ENCODE measurements at places on chromosomes 2 and 18. TPM values are rescaled to one million over a fixed set of nuclear protein-coding genes. Genes with fewer than 3 reads are reported as not detected.

BMPR2 gene
- polyA plus RNA-seq: 3.2 TPM

TRIM43 gene
- not detected for polyA plus RNA-seq

SPHKAP gene
- 0.02 TPM for polyA plus RNA-seq

LAMA3 gene
- polyA plus RNA-seq: 1.3 TPM

OXER1 gene
- 1.3 TPM for polyA plus RNA-seq

CCDC141 gene
- polyA plus RNA-seq: 0.29 TPM

VIL1 gene
- 0.04 TPM for polyA plus RNA-seq

CFC1 gene
- polyA plus RNA-seq: 0.11 TPM

TANC1 gene
- polyA plus RNA-seq: 6.2 TPM

HJURP gene
- 2.9 TPM for polyA plus RNA-seq

FER1L5 gene
- polyA plus RNA-seq: 0.06 TPM
